ENCODE measurements at places on chromosomes 6 and 20.

- DNase-seq, result no peak
These were observed 98.0 kb downstream of the ASXL1 start for GRCh38 chr20:32455901-32456701.

GRCh38 chr6:154218301-154218700 is 138.3 kb downstream of the IPCEF1 start:
- no peak for DNase-seq

DNA sequence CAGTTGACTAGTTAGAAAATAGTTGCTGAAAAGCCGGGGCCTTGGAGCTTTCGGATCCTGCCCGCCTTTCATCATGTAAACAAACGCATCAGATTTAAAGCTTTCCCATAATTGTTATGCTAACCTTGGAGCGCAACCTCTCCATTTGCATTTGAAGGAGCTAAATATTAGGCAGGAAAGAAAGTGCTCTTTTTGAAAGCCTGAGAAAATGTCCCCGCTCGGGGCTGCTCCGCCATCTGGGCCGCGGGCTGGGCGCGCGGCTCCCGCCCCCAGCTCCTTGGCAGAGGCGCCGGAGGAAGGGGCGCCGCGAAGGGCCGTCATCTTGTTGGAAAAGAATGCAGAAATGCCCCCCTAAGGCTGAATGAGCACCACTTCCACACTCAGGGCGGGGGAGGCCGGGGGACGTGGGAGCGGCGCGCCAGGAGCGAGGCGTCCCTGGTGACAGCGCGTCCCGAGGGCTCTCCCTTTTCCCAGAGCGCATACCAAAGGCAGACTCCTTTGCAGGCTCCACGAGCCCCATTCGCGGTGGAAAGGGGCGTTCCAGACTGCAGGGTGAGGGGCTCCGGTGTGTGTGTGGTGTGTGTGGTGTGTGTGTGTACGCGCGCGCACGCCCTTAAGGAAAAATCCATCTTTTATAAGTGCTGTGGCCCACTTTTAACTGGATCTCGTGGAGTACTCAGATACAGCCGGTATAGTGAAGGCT is 145.6 kb upstream of the ID4 start:
- DNase-seq, result no peak

DNA sequence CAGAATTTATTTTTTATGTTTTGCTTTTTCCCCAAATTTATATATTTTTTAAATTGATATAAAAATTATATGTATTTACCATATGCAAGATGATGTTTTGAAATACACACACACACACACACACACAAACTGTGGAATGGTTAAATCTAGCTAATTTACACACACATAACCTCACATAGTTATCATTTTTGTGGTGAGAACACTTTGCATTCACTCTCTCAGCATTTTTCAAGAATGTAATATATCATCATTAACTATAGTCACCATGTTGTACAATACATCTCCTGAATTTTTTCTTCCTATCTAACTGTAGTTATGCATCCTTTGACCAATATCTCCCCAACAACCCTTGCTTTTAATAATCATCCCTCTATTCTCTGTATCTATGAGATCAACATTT is 52.2 kb downstream of the GFRAL start:
- no peak for DNase-seq

DNA sequence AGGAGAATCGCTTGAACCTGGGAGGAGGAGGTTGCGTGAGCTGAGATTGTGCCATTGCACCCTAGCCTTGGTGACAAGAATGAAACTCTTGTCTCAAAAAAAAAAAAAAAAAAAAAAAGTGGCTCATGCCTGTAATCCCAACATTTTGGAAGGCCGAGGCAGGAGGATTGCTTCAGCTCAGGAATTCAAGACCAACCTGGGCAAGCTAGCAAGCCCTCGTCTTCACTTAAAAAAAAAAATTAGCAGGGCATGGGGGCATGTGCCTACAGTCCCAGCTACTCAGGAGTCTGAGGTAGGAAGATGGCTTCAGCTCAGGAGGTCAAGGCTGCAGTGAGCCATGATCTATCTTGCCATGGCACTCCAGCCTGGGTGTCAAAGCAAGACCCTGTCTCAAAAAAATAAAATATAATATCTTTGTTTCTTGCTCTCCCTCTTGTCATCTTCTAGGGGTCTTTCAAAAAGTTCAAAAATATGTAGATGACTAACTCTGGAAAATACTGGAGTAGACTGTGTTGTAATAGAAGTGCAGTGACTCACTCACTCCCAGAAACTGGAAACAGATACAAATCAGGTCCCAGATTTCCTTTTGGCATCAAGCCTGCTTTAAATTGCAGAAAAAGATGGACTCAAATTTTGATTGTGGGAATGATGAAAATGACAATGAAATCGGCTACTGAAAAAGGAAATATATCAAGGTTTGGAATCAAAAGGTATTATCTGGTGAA is 2.8 kb upstream of the GINM1 start:
- no peak for DNase-seq

- no peak for DNase-seq
These were observed 508.9 kb upstream of the JAG1 start for GRCh38 chr20:11182720-11183119.

- DNase-seq, result no peak
These were observed 2.4 kb downstream of the HM13 start for GRCh38 chr20:31516651-31517050.

DNA sequence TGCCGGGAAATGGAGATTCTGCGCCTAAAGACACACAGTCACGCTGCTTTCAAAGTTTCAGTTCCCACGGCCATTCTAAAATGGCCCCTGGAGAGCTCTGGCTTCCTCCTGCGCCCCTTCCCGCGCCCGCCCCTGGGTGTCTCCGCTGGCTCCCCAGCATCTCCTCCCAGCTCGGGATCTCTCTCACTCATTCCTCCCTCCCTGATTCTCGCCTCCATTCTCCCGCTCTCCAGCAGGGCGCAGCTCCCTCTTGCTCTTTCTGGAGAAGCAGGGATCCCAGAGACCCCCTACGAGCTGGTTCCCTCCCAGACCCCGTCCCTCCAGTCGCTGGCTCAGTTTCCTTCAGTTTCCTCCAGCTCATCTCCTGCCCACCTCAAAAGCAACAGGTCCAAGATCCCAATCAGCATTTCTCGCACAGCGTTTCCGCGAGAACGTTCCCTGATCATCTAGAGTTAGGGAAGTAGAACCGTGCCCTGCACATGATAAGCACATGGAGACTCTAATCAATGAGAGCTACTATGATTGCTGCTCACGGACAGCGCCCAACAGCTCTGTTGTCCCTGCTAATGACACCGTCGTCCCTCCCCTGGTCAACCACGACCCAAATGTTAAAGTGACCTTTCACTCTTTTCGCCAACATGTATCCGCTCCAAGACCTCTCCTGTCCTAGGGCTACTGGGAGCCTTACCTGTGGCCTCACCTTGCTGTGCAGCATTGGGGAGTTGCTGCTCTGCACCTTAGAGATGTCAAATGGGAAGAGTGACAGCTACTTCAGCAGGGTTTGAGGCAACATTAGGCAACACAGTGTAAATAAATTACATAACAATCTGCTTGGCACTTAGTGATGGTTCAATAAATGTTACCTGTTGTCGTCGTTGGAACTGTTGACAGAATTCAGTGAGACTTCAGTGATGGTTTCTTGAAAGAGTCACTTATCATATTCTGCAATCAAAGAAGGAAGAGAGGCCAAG is 218.5 kb upstream of the QKI start:
- no peak for DNase-seq

DNA sequence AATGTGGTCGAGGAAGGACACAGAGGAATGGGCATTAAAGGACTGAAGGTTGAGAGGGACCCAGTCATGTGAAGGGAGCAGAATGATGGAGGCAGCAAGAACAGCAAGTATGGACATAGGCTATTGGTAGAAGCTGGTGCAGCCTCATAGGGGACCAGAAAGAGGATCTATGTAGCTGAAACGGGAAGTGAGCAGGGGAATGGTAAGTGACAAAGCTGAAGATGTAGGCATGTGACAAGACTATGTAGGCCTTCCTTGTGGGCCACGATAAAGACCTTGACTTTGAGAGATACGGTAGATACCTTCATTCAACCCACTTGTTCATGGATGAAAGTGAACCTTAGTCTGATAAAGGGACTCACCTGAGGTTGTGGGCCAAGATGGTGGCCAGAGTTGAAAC is 3.5 kb downstream of the CTNNBL1 start:
- DNase-seq, result no peak

- DNase-seq, result no peak
These were observed 109.8 kb upstream of the POU3F2 start for GRCh38 chr6:98724537-98724936.

DNA sequence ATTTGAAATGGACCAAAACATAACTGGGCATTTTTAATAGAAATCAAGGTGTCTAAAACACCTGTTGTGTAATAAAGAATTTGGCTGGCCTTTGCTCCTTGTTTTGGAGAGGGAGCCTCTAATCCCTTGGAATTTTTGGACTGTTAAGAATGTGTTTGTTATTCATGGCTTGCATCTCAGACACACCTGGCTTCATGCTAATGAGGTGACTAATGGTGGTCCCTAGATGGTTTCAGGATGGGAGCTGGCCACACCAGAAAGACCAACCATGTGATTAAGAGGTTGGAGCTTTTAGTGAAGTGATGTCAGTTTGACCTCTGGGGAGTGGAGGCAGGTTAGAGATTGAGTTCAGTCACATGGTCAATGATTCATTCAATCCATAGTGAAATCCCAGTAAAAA is 328.4 kb downstream of the DHX35 start:
- no peak for DNase-seq

DNA sequence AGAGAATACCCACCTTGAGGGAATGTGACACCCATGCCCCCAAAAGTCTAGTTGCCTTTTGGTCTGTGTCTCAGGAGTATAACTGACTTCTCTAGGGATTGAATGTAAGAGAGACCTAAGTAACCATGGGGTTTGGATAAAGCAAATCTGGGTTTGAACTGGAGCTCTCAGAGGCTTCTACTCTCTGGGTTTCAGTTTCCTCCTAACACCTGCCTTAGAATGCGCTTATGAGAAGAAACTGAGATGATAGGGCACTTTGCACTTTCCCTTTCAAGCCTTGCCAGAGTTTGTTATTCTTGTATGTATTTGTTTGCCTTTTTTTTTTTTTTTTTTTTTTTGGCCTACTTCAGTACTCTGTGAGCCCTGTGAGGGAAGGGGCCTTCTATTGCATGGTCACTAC is 19.4 kb downstream of the SDHAF4 start:
- DNase-seq, result no peak

- no peak for DNase-seq
These were observed 592 bp downstream of the LTB start for GRCh38 chr6:31581434-31582229.

Data from stimulated activated CD4-positive, alpha-beta T cell treated with anti-CD3 and anti-CD28 coated beads, TNF-alpha, amount 100 ng/mL, for 48 hours (primary cell).